ENCODE measurements at places on chromosomes 5 and 9.

GRCh38 chr9:94080249-94080648 lies 4.0 kb upstream of the PTPDC1 start:
- no peak for DNase-seq

GRCh38 chr5:9222054-9222976 lies 323.6 kb downstream of the SEMA5A start:
- no peak for DNase-seq

GRCh38 chr5:7756453-7756852 lies 94.5 kb downstream of the CFAP90 start:
- no peak for DNase-seq

GRCh38 chr9:130201974-130202373 lies 29.8 kb downstream of the NCS1 start:
- no peak for DNase-seq

GRCh38 chr5:140800816-140801493 lies at the start of gene PCDHA3:
PCDHA3 (plus strand) TSS chr5:140801057.
- no peak for DNase-seq

DNA sequence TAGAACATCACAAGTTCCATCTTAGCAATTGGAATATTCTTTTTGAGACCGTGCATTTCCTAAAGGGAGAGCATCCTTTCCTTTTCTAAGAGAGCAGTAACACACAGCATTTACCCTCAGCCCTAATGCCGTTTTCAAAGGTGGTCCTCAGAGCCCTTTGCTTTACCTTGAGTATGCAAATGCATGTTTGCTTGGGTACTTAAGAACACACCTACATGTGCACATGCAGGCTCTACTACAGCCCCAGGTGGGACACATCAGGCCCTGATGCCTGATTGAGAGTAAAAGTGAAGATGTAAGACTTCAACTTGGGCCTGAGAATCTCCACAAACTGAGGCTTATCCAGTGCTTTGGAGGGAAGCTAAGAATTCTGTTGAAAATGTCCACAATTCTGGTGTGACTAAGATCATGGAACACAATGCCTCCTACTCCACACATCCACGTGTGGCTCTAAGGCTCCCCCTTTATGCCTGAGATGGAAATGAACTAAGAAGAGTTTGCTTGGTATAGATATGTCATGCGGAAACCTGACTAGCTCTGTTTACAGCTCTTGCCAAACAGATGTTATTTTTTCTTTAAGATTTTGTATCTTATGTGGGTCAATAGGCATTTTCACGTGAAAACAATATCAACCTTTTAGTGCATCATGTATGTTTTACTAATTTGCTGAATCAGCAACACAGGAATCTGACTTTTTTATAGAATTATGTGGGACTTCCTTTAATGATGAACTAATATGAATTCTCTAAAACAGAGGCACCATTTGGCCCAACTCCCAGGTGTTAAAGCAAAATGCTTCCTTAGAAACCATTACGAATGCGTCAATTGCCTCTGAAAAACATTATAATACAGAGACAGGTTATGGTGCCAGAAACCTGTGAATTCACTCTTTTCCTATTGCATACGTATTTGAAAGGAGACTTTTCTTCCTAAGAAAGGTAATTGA lies 48.9 kb upstream of the SLC2A8 start:
- DNase-seq: no peak

- no peak for DNase-seq
Measured at GRCh38 chr9:35537913-35538312, 48.0 kb downstream of the RUSC2 start.

DNA sequence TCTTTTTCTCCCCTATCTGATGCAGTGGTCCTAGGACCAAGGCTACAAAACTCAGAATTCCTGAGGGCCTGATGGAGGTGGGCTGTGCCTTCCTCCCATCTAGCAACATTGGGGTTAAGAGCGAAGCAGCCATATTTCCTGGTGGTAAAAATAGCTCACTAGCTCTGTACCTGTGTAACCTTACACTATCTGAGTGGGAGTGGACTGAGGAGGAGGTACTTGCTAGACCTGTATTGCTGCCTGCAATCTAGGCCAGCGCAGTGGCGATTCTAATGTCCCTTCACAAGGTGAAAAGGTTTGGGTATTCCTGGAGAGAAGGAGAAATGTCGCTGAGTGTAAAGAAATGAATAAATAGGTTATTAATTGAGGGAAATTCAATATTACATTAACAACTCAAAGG lies 80.2 kb upstream of the LIFR start:
- no peak for DNase-seq

DNA sequence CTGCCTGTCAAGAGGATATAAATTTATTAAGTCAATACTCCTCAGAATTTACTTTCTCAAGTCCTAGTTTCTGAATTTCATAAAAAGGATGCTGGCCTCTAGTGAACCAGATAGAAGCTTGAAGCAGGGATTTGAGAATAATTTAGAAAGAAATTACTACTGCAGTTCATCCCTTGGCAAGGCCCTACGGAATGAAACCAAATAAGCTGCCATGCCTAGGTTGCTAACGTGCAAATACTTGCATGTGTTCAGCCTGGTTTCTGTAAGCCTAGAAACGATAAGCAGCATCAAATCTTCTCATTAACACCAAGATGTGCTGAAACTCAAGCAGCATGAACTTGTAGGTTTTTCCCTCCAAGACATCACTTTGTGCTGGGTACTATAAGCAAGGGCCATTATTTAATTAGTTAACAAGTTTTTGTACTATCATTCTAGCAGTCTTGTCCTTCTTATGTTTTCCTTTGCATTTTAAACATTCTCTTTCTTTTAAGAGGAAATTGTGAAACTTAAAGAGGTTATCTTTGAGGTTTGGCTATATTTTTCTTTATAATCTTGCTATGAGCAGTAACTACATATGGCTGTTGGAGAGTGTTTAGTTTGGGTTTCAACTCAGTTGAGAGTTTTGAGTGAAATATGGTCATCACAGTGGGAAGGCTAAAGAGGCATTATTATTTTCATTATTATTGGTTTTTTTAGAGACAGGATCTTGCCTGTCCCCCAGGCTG lies 71.8 kb downstream of the ADAMTSL1 start:
- no peak for DNase-seq

DNA sequence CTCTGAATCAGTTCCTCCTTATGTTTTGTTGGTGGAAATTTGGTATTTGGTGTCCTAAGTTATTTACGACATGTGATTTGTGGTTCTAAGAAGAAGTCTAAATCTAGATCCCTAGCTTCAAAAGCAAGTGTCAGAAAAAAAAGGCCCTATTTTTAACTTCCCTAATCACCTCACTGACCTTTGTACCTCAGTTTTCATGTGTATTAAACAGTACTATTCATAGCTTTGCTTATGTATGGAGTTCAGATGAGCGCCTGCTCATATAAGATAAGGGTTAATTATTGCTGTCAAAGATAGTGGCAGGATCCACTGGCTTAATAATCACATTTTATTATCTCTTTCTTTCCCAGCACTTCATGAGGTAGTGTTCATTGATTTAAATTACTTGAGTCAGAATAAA lies 318.2 kb downstream of the PARP8 start:
- DNase-seq: no peak

Measured in activated CD4-positive, alpha-beta T cell treated with anti-CD3 and anti-CD28 coated beads, Interleukin-10, Interleukin-2, amounts not matched to agents 100 ng/mL and 50 ng/mL, durations not matched to agents 16 hours and 8 hours (primary cell).